AG08396 (cell line): ENCODE measurements at places on chromosomes 3 and 15.

DNA sequence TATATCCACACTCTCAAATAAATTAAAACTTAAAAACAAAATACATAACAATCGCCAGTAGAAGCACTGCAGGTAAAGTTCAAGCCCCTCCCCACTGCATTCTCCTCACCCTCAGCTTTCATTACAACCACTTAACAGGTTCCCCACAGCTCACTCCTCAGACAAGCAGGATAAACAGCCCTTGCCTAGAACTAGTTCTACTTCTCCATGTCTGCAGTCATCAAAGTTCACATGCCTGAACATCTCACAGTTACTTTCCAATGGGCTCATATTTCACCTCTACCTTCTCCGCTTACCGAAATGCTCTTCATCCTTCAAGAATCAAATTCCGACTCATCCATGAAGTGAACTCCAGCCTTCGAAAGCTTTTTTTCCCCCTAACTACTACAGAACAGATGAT lies 4.1 kb downstream of the YEATS2 start:
- no peak for DNase-seq

- no peak for DNase-seq
Measured at GRCh38 chr3:128011140-128011539, 41.1 kb upstream of the SEC61A1 start.

DNA sequence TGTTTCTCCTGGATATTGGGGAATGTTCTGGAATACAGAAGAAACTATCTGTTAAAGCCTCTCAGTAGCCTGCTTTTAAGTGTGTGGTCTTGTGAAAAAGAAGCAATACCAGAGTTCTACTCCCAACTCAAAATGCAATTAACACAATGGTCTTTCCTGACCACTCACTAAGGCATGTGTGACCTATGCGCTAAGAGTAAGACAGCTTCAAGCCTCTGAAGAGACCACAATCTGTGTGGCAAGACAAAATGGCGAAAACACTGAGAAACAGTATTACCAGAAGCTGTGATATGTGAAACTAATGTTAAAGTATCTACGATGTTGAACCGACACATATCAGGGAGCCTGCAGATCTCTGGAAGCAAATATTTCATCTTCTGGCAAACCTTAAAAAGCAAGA lies 33.8 kb downstream of the RYK start:
- DNase-seq: no peak

- no peak for DNase-seq
Measured at GRCh38 chr3:185732782-185733181, 92.1 kb downstream of the IGF2BP2 start.

GRCh38 chr3:43696441-43696840 lies 5.7 kb downstream of the ABHD5 start:
- DNase-seq: no peak

DNA sequence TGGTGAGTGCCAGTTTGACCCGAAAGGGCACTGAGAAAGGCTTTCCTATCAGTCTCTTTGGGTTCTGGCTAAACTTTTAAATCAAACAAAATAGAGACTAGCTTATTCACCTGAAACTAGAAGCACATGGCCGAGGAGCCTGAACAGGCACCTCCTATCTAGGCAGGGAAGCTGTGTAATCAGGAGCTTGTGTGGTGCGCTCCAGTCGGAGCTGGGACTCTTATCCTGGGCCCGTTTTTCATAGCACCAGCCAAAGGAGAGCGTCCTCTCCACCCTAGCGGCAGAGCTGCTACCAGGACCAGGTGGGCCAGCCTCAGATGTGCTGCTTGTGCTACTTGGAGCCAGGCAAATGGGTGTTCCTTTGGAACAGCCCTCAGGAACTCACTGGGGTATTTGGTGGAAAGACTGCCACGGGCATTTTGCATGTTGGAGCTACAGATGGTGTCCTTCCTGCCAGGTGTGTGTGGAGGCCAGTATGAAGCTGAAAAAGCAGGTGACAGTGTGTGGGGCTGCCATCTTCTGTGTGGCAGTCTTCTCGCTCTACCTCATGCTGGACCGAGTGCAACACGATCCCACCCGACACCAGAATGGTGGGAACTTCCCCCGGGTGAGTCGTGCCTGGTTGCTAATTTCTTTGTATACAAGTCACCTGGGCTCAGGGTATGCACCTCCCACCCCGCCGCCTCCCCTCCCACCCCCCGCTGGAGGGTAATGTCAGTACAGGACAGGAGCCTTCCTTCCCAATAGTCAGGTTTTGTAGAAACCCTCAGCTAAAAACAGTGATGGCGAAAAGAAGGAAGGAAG lies 833 bp downstream of the MAN2A2 start:
- DNase-seq: no peak
